ENCODE measurements at places on chromosomes 3 and 15.
A peak's percentile ranks its signal among the peaks of the same experiment; 100 is the strongest.

DNA sequence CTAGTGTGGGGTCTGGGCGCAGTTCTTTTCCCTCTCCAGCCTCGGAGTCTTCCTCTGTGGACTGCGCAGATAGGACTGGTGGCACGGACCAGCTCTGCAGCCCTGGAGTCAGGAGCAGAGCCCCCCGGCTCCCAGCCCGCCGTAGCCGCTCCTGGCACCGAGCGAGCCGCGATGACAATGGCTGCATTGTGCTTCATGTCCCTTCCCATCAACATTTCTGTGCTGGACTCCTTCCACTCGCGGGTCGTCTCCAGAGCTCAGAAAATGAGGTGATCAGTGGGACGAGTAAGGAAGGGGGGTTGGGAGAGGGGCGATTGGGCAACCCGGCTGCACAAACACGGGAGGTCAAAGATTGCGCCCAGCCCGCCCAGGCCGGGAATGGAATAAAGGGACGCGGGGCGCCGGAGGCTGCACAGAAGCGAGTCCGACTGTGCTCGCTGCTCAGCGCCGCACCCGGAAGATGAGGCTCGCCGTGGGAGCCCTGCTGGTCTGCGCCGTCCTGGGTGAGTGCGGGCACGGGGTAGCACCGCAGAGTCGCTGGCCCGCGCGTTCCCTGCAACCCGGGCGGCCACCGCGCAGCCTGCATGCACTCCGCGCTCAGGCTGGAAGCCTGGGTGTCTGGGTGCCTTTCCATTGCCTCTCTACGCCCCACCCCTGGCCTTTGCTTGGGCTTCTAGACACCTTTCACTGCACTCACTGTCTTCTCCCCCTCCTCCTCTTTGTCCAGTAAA, at the start of gene TF:
Gene TF, plus strand, starts transcription at position 413 of the 731 bp plus-strand sequence. Its CDS starts 48 bp downstream, at position 461.
- no peaks in the 10 kb centered on the region for H3K36me3 ChIP-seq
- no peak within 1 kb of the TSS for H3K4me3 ChIP-seq
- no peak for DNase-seq
- no peak within 1 kb of the TSS for H3K27ac ChIP-seq
- H3K4me1 ChIP-seq: peaks cover 8% of the 10 kb centered on the region
- H3K27me3 ChIP-seq: no peaks in the 10 kb centered on the region

- no peak overlapping the region for H3K27ac ChIP-seq
- H3K27me3 ChIP-seq: no peaks in the 10 kb centered on the region
- H3K36me3 ChIP-seq: no peaks in the 10 kb centered on the region
- DNase-seq: no peak
Observed at GRCh38 chr3:172251211-172251610, 197.0 kb downstream of the GHSR start.

DNA sequence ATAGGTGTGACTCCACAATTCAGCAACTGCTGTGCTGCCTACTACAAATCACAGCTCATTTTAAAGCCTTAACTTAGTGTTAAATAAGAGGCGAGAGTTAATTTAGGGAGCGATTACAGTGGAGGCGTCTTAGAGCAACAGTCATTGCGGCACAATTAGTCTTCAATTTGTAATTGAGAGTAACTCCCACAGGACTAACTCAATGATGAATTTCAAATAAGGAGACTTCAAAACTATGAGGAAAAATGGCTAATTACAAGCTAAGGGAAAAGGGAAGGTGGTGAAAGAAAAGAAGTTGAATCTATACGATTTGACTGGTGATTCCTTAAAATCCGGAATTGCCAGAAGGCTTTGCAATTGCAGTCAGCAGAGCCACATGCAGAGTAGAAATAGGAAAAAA, 63.7 kb upstream of the FOXB1 start:
- no peaks in the 10 kb centered on the region for H3K4me1 ChIP-seq
- peaks cover 12% of the 10 kb centered on the region for H3K27me3 ChIP-seq
- no peak overlapping the region for H3K27ac ChIP-seq
- H3K4me3 ChIP-seq: no peak overlapping the region

GRCh38 chr15:90871716-90872485, 3.5 kb downstream of the FURIN start:
- no peaks in the 10 kb centered on the region for H3K27me3 ChIP-seq
- peak overlapping the region; percentile 89 for H3K27ac ChIP-seq
- H3K4me3 ChIP-seq: peak overlapping the region; percentile 96
- peaks cover 55% of the 10 kb centered on the region for H3K4me1 ChIP-seq
- H3K36me3 ChIP-seq: no peaks in the 10 kb centered on the region

- H3K27me3 ChIP-seq: peaks cover 9% of the 10 kb centered on the region
- H3K4me3 ChIP-seq: no peak overlapping the region
- H3K36me3 ChIP-seq: no peaks in the 10 kb centered on the region
- no peak for DNase-seq
- H3K4me1 ChIP-seq: no peaks in the 10 kb centered on the region
Observed at GRCh38 chr3:187648177-187648576, 22.0 kb downstream of the SST start.

- DNase-seq: no peak
- H3K27me3 ChIP-seq: peaks cover 11% of the 10 kb centered on the region
- H3K4me3 ChIP-seq: no peak overlapping the region
Observed at GRCh38 chr3:207973-208372, 11.4 kb downstream of the CHL1 start.

DNA sequence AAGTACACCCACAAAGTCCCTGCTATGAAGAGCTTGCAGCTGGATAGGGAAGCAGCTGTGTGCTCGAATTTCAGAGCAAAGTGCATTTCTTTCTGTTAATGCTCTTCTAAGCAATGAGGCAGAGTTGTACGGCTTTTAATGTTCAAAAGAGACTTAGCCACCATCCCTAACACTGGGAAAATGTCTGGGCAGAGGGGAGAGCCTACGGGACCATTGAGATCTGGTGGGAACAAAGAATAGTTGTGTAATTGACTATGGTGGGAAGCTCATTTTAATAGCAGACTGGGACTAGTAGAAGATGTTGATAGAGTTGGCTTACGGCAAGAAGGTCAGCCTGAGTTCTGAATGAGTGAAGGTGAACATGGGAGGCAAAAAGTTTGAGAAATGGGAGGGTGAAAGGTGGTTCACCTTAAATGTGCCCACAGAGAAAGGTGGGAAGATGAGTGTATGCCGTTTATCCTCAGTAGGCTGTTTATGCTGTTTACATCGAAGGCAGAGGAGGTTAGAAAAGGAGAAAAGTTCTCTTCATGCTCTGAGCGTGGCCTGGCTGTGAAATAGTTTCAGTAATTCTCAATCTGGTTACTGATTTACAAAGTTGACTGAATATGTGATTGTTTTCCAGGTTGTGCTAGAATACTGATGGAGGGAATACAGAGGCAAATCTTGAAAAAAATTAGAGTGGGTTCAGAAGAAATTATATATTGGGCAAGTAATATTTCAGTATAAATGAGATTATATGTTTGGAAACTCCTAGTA, 22.9 kb upstream of the UTS2B start:
- DNase-seq: no peak
- no peaks in the 10 kb centered on the region for H3K36me3 ChIP-seq

GRCh38 chr3:177284383-177284881, 87.2 kb upstream of the TBL1XR1 start:
- no peaks in the 10 kb centered on the region for H3K27me3 ChIP-seq
- H3K27ac ChIP-seq: peak overlapping the region; percentile 84
- peak; percentile 70 for DNase-seq
- H3K4me3 ChIP-seq: no peak overlapping the region
- peaks cover 10% of the 10 kb centered on the region for H3K4me1 ChIP-seq
- no peaks in the 10 kb centered on the region for H3K36me3 ChIP-seq

GRCh38 chr3:72613871-72614270, 234.4 kb downstream of the SHQ1 start:
- no peak overlapping the region for H3K4me3 ChIP-seq
- no peak for DNase-seq
- H3K27me3 ChIP-seq: no peaks in the 10 kb centered on the region
- no peak overlapping the region for H3K27ac ChIP-seq
- no peaks in the 10 kb centered on the region for H3K36me3 ChIP-seq

GRCh38 chr3:115322901-115323300, 175.8 kb upstream of the ZBTB20 start:
- no peaks in the 10 kb centered on the region for H3K4me1 ChIP-seq
- H3K36me3 ChIP-seq: no peaks in the 10 kb centered on the region
- no peaks in the 10 kb centered on the region for H3K27me3 ChIP-seq
- H3K4me3 ChIP-seq: no peak overlapping the region
- no peak overlapping the region for H3K27ac ChIP-seq

DNA sequence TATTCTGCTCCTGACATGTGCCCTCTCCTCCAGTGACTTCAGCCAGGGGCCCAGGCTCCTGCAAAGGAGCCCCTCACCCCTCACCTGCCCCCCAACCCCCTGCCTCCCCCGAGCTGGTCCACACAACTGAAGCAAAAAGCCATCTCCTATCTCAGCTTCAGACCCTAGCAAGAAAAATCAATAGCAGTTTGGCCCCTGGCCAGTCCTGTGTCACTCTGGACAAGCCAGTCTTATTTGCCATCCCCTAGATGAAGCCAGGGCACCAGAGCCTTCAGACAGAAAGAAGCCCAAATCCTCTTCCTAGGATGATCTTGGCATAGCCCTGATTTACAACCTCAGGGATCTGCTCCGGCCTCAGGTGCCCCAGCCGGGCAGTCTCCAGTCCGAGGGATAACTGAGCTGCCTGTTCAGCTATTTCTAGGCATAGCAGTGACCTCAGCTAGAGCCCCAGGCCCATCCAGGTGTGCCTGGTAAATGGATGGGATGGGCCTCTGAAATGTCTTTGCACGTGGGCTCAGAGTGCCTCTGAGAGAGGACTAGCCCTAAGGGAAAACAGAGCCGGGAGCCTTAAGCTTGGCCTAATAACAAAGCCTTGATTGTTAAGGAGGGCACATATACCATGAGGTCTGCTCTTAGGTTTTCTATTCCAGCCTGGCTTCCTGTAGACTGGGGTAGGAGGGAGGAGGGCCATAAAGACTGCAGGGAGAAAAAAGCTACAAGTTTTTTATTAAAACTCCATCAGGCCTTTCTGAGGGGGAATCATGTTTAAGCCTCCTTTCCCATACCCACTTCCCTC, 242.0 kb downstream of the SHQ1 start:
- DNase-seq: no peak
- no peak overlapping the region for H3K27ac ChIP-seq
- no peak overlapping the region for H3K4me3 ChIP-seq
- no peaks in the 10 kb centered on the region for H3K4me1 ChIP-seq

GRCh38 chr3:38371541-38372213, 25.1 kb downstream of the XYLB start:
- no peaks in the 10 kb centered on the region for H3K36me3 ChIP-seq
- H3K4me1 ChIP-seq: no peaks in the 10 kb centered on the region
- H3K27ac ChIP-seq: no peak overlapping the region
- H3K27me3 ChIP-seq: no peaks in the 10 kb centered on the region

DNA sequence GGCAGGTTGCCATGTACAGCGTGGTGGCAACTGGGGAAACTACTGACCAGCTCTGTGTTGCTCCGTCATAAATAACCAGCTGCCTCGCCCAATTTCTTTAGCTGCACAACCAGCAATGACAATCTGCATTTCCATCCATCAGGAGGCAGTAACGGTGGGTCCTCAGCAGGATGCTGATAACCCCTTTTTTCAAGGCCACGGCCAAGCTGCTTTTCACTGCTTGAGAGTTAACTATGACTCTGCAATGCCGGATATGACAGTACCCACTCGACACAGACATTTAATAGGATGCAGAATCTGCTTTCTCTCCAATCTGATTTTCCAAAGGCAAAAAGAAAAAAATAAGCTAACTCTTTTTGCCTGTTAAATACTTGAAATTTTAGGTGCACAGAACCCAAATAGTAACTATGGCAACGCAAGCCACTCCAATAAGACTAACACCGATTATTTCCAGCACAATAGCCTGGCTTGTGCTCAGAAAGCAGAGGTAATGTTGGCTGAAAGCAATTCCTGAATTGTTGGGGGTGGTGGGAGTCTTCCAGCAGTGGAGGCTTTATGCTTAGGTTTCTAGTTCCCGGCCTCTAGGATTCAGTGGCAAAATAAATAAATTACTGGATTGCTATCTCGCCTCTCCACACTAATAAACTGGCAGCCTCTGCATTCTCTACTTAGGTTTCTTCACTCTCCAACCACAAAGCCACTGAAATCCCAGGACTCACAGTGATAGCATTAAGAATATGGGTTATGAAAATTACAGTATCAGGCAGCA, 31.2 kb upstream of the SRGAP3 start:
- H3K27ac ChIP-seq: no peak overlapping the region
- no peak overlapping the region for H3K4me3 ChIP-seq
- no peak for DNase-seq

GRCh38 chr15:58587486-58587885, 155.7 kb downstream of the LIPC start:
- H3K4me1 ChIP-seq: no peaks in the 10 kb centered on the region
- no peaks in the 10 kb centered on the region for H3K36me3 ChIP-seq
- no peak overlapping the region for H3K27ac ChIP-seq
- no peak for DNase-seq
- no peak overlapping the region for H3K4me3 ChIP-seq
- no peaks in the 10 kb centered on the region for H3K27me3 ChIP-seq
